ENCODE measurements at places on chromosomes 1 and 21.

- H3K27me3 ChIP-seq: peaks cover 13% of the 10 kb centered on the region
- H3K36me3 ChIP-seq: no peaks in the 10 kb centered on the region
- DNase-seq: no peak
- no peak overlapping the region for H3K27ac ChIP-seq
- H3K4me3 ChIP-seq: no peak overlapping the region
- H3K4me1 ChIP-seq: no peaks in the 10 kb centered on the region
These were observed 318.5 kb downstream of the NTNG1 start for GRCh38 chr1:107459204-107459904.

GRCh38 chr1:2629627-2630497 is 3.0 kb downstream of the MMEL1 start:
- no peak for DNase-seq
- no peak overlapping the region for H3K27ac ChIP-seq
- H3K4me3 ChIP-seq: no peak overlapping the region
- no peaks in the 10 kb centered on the region for H3K4me1 ChIP-seq

DNA sequence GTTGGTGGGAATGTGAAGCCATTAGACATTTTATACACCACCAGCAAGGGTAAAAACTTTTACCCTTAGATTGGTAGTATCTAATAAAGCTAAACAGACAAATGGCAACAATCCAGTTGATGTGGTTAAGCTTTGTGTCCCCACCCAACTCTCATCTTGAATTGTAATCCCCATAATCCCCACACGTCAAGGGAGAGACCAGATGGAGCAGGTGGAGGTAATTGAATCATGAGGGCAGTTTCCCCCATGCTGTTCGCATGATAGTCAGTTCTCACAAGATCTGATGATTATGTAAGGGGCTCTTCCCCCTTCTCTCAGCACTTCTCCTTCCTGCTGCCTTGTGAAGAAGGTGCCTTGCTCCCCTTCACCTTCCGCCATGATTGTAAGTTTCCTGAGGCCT is 602.3 kb downstream of the NUF2 start:
- no peaks in the 10 kb centered on the region for H3K27me3 ChIP-seq
- H3K4me1 ChIP-seq: no peaks in the 10 kb centered on the region
- no peak for DNase-seq
- H3K4me3 ChIP-seq: no peak overlapping the region

DNA sequence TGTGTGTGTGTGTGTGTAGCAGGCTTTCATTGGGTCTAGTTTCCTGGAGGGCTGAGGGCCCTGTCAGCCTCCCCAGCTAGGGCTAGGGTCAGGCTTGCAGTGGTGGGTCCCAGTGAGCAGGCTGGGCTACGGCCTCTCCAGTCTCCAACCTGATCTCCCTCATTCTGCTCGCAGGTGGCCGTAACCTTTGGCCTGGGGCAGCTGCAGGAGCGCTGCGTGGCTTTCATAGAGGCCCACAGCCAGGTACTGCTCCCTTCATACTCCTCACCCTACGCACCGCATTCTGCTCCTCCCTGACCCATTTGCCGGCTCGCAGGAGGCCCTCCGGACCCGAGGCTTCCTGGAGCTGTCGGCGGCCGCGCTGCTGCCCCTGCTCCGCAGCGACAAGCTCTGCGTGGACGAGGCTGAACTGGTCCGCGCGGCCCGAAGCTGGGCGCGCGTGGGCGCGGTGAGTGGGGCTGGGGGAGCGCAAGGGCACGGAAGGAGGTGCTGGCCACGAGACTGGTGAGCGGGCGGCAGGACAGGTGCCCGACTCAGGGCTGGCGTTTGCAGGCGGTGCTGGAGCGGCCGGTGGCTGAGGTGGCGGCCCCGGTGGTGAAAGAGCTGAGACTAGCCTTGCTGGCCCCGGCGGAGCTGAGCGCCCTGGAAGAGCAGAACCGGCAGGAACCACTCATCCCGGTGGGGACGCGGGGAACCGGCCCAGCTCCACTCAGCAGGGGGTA is 4.7 kb downstream of the BTBD19 start:
- no peak overlapping the region for H3K4me3 ChIP-seq
- H3K27me3 ChIP-seq: no peaks in the 10 kb centered on the region
- peaks cover 31% of the 10 kb centered on the region for H3K36me3 ChIP-seq
- peaks cover 38% of the 10 kb centered on the region for H3K4me1 ChIP-seq
- DNase-seq: no peak

DNA sequence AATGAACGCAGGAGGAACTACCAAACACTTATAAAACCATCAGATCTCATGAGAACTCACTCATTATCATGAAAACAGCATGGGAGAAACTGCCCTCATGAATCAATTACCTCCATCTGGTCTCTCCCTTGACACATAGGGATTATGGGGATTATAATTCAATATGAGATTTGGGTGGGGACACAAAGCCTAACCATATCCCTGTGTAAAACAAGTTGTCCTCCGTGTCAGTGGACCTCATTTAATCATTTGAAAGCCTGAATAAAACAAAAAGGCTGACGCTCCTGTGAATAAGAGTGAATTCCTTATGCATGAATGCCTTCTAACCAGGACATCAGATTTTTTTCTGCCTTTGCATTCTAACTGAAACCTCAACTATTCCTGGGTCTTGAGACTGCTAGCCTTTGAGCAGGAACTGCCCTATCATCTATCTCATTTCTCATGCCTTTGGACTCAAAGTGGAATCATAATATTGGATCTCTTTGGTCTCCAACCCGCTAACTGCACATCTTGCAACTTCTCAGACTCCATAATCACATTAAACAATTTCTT is 648.8 kb downstream of the ADGRL2 start:
- no peaks in the 10 kb centered on the region for H3K4me1 ChIP-seq
- DNase-seq: no peak
- H3K27me3 ChIP-seq: no peaks in the 10 kb centered on the region

GRCh38 chr1:198424441-198424840 is 116.0 kb downstream of the ATP6V1G3 start:
- no peak for DNase-seq
- no peak overlapping the region for H3K4me3 ChIP-seq
- H3K27ac ChIP-seq: no peak overlapping the region
- H3K27me3 ChIP-seq: no peaks in the 10 kb centered on the region

DNA sequence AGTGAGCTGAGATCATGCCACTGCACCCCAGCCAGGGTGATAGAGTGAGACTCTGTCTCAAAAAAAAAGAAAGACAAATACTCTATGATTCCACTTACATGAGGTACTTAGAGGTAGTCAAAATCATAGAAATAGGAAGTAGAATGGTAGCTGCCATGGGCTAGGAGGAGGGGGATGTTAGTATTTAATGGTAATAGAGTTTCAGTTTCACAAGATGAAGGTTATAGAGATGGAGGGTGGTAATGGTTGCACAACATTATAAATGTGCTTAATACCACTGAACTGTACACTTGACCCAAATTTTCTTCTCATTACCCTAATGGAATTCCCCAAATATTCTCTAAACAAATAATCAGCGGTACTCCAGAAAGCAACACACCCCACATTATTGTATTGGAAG is 12.8 kb downstream of the EIF2B3 start:
- no peak overlapping the region for H3K27ac ChIP-seq
- no peak overlapping the region for H3K4me3 ChIP-seq
- DNase-seq: no peak
- peaks cover 17% of the 10 kb centered on the region for H3K4me1 ChIP-seq
- no peaks in the 10 kb centered on the region for H3K27me3 ChIP-seq
- peaks cover 20% of the 10 kb centered on the region for H3K36me3 ChIP-seq

DNA sequence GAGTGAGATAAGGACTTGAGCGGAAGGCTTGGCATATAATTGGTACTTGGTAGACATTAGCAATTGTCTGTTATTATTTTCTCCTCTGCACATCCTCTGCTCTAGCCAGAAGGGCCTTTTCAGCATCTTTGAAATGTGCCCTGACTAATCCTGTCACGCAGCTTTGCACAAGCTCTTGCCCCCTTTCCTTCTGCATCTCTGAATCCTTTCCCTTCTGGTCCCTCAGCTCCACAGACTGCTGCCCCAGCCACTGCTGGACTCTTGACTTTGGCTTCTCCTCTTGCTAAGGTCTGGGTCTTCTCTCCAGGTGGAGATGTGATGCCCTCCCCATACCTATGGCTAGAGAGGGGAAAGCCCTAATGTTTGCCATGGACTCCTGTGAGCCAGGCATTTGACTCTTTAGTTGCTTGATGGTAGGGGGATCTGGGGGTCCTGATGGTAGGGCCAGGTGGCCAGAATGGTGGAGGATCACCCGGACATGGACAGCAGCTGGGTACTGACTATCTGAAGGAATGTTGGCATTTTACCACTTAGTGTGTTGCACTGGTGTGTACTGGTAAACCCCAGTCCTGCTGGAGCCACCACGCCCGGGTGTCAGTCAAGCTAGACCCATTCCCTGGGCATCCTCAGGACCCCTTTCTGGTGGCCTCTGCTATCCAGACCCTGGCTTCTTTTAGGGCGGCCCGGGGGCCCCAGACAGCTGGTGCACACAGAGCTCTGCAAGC is 4.4 kb downstream of the HPCA start:
- H3K4me1 ChIP-seq: peaks cover 12% of the 10 kb centered on the region
- no peak overlapping the region for H3K27ac ChIP-seq

DNA sequence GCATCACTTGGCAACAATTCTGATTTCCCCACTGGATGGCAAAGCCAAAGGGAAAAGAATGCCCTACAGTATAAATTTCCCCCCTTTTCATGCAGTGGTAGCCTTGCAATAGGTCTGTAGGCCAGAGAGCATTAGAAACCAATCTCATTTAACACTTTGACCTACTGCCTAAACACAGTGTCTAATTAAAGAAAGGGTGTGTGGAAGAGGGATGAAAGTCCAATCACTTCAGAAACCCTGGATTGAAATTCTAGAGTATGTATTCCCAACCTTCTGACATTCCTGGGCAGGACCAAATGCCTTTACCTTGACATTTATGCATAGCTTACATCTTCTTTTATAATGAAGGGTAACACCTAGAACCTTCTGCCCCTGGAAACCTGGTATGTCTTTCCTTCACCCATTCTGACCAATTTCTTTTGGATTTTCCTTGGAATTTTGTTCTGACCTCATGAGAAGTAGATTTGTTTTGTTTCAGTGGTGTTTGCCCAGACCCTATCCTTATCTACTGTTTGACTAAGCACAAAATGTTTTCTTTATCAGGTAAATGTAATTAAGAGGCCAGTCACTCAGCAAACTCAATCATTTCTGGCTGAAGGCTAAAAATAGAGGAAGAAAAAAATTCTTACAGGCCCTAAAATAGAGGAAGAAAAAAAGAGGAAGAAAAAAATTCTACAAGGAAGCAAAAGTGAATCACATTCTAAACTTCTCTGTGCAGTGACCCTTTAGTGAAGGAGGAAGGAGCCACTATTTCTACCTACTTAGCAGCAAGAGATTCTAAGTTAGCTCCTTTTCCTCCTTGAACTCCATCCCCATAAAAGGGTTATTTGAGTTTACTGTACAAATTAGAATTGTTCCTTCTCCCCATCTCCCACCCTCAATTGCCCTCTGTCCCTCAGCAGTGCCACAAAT is 129.5 kb upstream of the DSCAM start:
- H3K27me3 ChIP-seq: no peaks in the 10 kb centered on the region
- no peaks in the 10 kb centered on the region for H3K36me3 ChIP-seq
- DNase-seq: no peak

DNA sequence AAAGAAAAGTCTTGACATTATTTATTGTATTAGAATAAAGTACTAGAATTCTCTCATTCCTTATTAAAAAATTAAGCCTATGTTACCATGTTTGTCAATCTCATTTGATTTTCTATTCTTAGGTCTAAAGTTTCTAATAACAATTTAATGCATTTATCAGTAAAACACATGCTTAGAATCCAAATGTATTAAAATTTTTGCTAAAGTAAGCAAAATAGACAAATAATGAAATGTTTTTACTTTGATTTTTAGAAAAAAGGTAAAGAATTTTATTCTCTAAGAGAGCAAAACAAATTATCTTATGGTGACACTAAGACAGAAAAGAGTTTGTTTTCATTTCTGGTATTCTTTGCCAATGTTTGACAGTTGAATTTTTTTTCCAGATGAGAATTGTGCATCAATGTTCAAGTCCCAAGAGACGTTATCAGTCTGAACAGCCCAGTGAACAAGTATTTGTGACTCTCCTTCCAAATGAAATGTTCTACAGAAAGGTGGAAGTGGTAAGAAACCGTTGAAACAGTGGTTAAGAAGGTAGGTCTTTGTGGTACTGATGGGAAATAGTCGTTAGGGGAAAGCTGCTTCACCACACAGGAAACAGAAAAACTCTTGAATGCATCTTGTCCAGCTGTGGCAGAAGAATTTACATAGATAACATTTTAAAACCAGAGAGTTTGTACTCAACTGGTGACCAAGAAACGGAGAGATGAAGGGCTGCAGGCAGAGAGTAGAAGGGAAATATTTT is 402.5 kb downstream of the PTPRC start:
- no peak for DNase-seq
- H3K36me3 ChIP-seq: no peaks in the 10 kb centered on the region
- H3K27ac ChIP-seq: no peak overlapping the region
- H3K27me3 ChIP-seq: no peaks in the 10 kb centered on the region
- H3K4me1 ChIP-seq: peaks cover 8% of the 10 kb centered on the region

- H3K27me3 ChIP-seq: no peaks in the 10 kb centered on the region
- no peak overlapping the region for H3K4me3 ChIP-seq
- DNase-seq: no peak
- peaks cover 19% of the 10 kb centered on the region for H3K4me1 ChIP-seq
These were observed 10.5 kb downstream of the CITED4 start for GRCh38 chr1:40851643-40852042.

DNA sequence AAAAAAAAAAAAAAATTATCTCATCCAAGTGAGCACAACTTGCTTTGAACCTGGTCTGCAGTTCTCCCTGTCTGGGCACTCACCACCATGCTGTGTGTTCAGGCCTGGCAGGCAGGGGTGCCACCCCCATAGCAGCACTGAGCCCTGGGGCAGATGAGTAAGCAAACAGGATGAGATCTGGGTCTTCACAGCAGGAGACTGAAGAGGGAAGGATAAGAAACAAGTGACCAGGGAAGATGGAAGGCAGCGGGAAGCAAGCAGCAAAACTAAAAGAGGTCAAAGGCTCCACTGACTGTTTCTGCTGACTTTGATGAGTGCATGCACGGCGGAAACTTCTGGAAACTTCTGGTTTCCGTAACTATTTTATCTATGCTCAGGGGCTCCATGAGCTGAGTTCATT is 133.5 kb upstream of the SOD1 start:
- H3K27ac ChIP-seq: no peak overlapping the region
- DNase-seq: no peak
- H3K36me3 ChIP-seq: no peaks in the 10 kb centered on the region
- no peaks in the 10 kb centered on the region for H3K27me3 ChIP-seq
- H3K4me1 ChIP-seq: peaks cover 5% of the 10 kb centered on the region
- no peak overlapping the region for H3K4me3 ChIP-seq

- H3K27me3 ChIP-seq: no peaks in the 10 kb centered on the region
- peaks cover 15% of the 10 kb centered on the region for H3K36me3 ChIP-seq
- DNase-seq: no peak
These were observed 35.2 kb upstream of the MAGOH start for GRCh38 chr1:53273526-53273925.

DNA sequence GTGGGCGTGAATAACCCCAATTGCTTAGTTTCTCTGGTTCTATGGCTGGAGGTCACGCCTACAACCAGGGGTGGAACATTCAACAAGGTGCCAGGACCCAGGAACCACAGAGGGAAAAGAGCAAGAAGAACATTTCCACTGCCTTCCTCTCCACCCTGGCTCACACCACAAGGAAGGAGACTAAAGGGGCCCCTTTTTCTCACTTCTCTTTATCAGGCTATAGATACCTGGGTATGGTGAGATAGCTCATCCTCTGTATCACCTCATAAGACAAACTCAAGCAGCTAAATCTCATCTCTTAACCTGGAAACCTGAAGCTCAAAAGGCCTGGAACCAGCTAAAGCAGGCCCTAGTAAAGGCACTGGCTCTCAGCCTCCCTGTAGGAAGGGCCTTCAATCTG is 438.8 kb upstream of the OLFM3 start:
- H3K36me3 ChIP-seq: no peaks in the 10 kb centered on the region
- no peak for DNase-seq
- H3K27me3 ChIP-seq: no peaks in the 10 kb centered on the region
- H3K27ac ChIP-seq: no peak overlapping the region
